ENCODE measurements at places on chromosomes 3 and 15. TPM values are rescaled to one million over a fixed set of nuclear protein-coding genes. Genes with fewer than 3 reads are reported as not detected.

PLCL2 gene
- 40.0 TPM for total RNA-seq

TM4SF4 gene
- not detected for total RNA-seq

KY gene
- not detected for total RNA-seq

NFKBIZ gene
- 421 TPM for total RNA-seq

SLC6A1 gene
- not detected for total RNA-seq

CLDN11 gene
- total RNA-seq, result 0.51 TPM

AADACL2 gene
- not detected for total RNA-seq

GOLGA6D gene
- total RNA-seq, result not detected

C3orf20 gene
- total RNA-seq, result 0.16 TPM

CLPX gene
- 52.2 TPM for total RNA-seq

BAHD1 gene
- 27.5 TPM for total RNA-seq

SKOR1 gene
- 0.64 TPM for total RNA-seq

DUOXA2 gene
- not detected for total RNA-seq

ANKRD63 gene
- total RNA-seq, result 0.32 TPM

PTH1R gene
- total RNA-seq, result not detected

BNC1 gene
- not detected for total RNA-seq

SCAANT1 gene
- not detected for total RNA-seq

TRIM71 gene
- not detected for total RNA-seq

PYGO1 gene
- 0.02 TPM for total RNA-seq

PRSS50 gene
- total RNA-seq, result not detected

CLEC3B gene
- total RNA-seq, result not detected

ADAMTS7 gene
- 12.0 TPM for total RNA-seq

STRIT1 gene
- not detected for total RNA-seq

CEP19 gene
- total RNA-seq, result 4.0 TPM

SH2D7 gene
- total RNA-seq, result not detected

UBA7 gene
- 216 TPM for total RNA-seq

COL8A1 gene
- 0.20 TPM for total RNA-seq

GOLGA6A gene
- total RNA-seq, result not detected

GUCA1C gene
- total RNA-seq, result not detected

SCN5A gene
- 0.02 TPM for total RNA-seq

ZCWPW2 gene
- total RNA-seq, result not detected

SERINC4 gene
- 0.20 TPM for total RNA-seq

ATP2C1 gene
- 59.3 TPM for total RNA-seq

ITGB5 gene
- total RNA-seq, result not detected

FSTL1 gene
- total RNA-seq, result not detected

IL12A gene
- total RNA-seq, result 7.8 TPM

MAN2C1 gene
- total RNA-seq, result 187 TPM

HRG gene
- not detected for total RNA-seq

DNAJC13 gene
- 39.8 TPM for total RNA-seq

SLC28A1 gene
- not detected for total RNA-seq

GP5 gene
- total RNA-seq, result 0.18 TPM

SCN11A gene
- total RNA-seq, result 0.16 TPM

GRK7 gene
- not detected for total RNA-seq

LRTM1 gene
- not detected for total RNA-seq

ZBTB47 gene
- total RNA-seq, result 0.88 TPM

All from activated B cell treated with CpG ODN at 0.5 μM for 24 hours (primary cell).